ENCODE measurements at places on chromosomes 5 and 9.

- no peak for DNase-seq
These were observed 84.5 kb upstream of the RAI14 start for GRCh38 chr5:34571677-34572041.

DNA sequence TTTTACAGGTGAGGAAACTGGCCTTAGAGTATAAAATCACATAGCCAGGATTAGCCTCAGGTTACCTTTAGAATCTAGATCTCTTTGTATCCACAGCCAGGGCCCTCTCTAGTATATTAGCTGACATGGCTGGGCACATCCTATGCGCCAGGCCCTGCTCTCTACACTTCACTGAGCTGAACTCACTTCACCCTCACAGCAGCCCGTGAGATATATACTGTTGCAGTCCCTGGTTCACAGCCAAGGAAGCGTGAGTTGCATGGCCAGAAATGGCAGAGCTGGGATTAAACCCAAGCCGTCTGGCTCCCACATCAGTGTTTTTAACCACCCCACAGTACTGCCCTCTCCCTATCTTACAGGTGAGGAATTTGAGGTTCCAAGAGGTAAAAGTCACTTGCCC lies 58.4 kb downstream of the DAB2IP start:
- no peak for DNase-seq

GRCh38 chr9:121483049-121483448 lies 16.6 kb downstream of the GGTA1 start:
- no peak for DNase-seq

DNA sequence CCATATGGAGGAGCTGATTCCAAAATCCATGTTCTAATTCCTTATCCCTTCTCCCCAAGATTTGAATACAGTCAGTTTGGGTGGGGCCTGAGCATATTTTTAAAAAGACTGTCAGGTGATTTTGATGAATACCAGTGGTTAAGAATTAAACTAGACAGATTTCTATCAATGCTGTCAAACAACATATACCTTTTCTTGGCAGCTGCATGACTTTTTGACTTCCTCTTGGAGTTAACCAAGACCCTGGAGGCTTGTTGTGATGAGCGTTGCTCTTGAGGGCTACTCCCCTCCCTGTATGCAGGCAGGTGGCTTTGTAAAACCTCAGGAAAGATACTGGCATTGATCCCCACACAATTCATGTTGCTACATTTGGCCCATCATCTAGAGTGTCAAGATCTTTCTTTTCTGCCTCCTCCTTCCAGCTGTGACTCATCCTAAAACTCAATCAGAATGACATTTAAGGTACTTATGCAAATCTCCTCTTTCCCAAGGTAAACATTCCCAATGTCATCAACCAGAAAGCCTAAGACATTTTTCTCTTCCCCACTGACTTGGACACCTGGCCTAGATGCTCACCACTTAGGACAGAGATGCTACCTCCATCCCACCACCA lies 61.7 kb downstream of the PPP2R2B start:
- DNase-seq, result no peak

DNA sequence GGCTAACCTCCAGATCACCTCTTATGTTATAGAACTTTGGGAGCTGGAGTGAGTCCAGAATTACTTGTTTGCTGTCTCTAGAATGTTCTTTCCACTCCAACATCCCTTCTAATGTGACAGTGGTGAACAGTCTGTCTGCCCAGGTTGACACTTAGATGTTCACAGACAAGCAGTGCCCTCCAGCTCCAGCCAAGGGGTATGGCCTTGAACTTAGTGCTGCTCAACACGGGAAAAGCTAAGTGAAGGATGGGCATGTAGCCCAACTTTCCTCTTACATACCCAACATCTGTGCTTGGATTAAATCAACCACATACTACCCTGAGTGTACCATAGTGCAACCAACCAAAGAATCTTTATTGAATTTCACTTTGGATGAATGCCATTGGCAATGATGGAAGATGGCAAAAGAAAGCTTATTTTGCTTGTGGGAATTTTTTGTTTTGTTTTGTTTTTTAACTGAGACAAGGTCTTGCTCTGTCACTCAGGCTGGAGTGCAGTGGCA lies 201.2 kb downstream of the NXNL2 start:
- DNase-seq, result no peak

DNA sequence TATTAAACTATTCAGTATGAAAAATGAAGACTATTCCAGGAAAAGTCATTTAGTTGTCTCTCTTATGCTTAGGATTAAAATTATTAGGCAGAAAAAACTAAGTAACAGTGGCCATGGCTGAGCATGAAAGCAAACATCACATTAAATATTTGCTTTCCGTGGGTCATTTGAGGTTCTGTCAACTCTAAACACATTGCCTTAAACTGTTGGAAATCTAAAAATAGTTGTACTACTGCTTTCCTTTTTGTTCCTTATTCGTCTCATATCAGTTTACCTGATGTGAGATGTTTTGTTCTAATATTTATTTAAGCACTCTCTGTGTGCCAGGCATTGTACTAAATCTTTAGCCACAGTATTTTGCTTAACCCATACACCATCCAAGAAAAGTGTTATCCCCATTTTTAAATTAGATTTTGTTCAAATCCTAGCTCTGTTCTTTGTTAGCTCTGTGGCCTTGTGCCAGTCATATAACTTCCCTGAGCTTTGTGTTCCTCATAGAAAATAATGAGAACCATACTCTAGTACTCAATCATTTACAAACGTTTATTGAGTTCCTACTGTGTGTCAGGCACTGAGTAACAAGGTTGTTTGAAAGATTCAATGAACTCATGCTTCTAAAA lies 18.7 kb upstream of the ZNF608 start:
- no peak for DNase-seq

DNA sequence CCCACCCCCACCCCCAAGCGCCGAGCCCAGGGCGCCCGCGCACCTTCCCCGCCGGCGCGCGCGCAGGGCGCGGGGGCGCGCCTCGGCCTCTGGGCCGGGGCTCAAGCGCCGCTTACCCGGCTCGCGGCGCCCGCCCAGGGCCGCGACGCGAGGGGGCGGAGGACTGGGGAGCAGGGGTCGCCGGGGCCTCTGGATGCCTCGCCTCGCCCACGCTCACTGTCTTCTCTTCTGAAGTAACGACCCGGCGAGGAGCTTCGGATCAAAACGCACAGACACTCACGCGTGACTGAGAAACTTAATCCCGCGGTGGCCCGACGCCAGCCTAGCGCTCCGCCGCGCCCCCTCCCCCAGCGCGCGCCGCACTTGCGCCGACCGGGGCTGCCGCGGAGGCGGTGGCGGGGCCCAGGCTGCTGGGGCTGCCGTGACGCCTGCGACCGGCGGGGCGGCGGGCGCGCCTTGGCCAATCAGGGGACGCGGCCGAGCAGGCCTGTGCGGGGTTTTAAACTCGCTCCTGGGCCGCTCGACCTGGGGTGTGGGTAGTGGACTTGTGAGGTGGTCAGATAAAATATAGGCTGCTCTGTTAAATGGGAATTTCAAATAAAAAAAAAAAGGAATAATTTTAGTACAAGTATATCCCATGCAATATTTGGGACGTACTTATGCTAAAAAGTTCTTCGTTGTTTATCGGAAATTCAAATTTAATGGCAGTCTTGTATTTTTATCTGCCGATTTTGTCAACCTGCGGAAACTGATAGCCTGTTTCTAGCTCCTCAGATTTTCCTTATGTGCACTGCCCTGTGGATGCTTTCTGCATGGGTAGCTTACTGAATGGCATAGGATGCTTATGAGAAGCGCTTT lies at the start of gene MPDZ:
MPDZ (minus strand) TSS at position 409 of the 858 bp plus-strand sequence. CDS start 29,377 bp downstream, outside the sequence.
- no peak for DNase-seq

- DNase-seq, result no peak
These were observed 15.2 kb downstream of the NUP214 start for GRCh38 chr9:131140550-131140949.

- DNase-seq, result no peak
These were observed 77.3 kb downstream of the UBE2QL1 start for GRCh38 chr5:6525910-6526309.

DNA sequence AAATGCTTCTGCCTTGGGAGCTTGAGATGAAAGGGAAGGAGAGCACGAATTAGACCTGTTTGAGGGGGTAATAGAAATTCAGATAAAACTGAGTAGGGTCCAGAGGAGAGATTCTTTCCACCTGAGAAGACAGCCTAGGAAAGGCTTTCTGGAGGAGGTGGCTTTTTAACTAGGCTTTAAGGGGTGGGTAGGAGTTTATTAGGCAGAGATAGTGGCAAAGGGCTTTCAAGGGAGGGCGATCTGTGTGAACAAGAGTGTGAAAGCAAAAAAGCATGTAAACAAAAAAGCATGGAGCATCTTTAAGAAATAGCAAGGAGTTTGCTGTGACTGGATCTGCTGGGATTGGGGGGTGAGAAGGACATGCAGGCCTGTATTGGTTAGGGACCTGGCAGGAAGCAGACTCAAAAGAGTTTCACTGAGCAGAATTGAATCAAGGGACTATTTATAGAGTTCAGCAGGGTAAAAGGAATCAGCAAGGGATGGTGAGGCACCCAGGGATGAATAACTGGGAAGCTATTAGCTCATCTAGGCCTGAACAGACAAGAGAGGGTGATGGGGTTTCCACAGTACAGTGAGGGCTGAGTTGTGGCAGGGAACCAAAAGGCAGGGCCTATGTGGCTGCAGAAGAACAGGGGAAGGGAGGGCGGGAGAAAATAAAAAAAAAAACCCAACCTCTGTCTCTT lies 18.8 kb downstream of the SLC1A1 start:
- no peak for DNase-seq

DNA sequence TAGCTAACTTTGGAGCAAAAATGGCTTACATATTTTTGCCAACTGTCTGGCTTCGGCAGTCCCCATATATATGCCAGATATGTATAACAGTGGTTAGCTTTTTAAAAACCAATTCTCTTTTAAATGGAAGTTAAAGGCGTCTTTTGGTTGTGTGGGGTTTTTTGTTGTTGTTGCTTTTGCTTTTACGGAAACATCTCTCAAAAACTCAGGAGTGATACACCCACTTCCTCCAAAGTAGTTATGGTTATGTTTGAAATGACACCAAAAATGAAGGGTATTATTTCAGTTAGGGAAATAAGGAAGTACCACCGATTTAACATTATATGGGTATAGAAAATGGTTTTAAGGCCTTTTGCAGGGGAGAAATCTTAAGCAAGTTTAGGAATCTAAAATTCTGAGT lies 2.3 kb downstream of the CNOT8 start:
- no peak for DNase-seq

- no peak for DNase-seq
These were observed 133.3 kb upstream of the HAND1 start for GRCh38 chr5:154611341-154611767.

GRCh38 chr5:116947691-116948528 lies 373.3 kb upstream of the SEMA6A start:
- DNase-seq, result no peak

- DNase-seq, result no peak
These were observed 21.0 kb upstream of the WWC1 start for GRCh38 chr5:168270476-168270875.

DNA sequence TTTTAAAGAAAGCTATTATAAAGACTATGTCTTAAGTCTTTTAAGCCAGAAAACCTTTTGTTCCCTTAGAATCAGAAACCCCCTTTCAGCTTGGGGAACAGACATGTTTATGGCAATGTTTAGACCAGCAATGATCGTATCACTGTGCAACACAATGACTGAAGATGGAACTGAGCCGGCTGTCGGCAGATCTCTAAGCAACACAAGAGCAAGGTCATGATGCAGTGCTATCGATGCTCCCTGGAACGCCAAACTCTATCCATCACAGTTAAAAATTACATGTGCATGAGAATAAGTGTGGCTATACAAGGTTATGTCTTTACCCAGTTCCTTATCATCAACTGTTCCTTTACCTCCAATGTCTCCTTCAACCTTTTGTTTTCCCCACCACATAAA lies 1.8 kb upstream of the RNF44 start:
- no peak for DNase-seq

Data from pulmonary artery endothelial cell (primary cell).